Activated CD4-positive, alpha-beta T cell treated with anti-CD3 and anti-CD28 coated beads for 48 hours (primary cell): ENCODE measurements at places on chromosomes 3 and 15.

GRCh38 chr3:127050733-127051132 is 67.8 kb downstream of the PLXNA1 start:
- no peak for DNase-seq

DNA sequence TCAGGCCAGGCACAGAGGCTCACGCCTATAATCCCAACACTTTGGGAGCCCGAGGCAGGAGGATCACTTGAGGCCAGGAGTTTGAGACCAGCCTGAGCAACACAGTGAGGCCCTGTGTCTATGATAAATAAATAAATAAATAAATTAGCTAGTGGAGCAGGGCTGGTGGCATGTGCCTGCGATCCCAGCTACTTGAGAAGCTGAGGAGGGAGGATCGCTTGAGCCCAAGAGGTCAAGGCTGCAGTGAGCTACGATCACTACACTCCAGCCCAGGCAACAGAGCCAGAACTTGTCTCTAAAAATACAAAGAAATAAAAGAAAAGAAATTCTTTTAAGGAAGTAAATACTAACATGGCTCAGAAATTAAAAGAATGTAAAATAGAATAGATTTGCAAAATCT is 91.8 kb downstream of the LIPC start:
- DNase-seq: no peak

GRCh38 chr3:47503033-47503432 is 10.5 kb downstream of the ELP6 start:
- no peak for DNase-seq

GRCh38 chr15:70523616-70524015 is 239.7 kb downstream of the UACA start:
- no peak for DNase-seq

DNA sequence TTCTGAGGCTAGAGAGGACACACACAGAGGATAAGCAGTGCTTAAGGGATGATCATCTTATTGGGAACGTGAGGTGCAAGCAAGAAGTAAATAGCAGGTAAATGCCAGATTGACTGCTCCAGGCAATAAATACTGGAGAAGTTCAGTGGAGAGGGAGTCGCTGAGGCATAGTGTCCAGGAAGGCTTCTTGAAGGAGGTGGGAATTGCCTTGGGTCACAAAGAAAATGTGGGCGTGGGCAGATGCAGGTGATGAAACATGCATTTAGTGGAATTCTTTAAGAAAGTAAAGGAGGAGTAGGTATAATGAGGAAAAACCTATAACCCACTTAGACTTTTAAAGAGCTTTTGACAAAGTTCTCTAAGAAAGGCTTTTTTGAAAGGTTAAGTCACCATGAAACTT is 7.4 kb upstream of the SEMA5B start:
- DNase-seq: no peak

DNA sequence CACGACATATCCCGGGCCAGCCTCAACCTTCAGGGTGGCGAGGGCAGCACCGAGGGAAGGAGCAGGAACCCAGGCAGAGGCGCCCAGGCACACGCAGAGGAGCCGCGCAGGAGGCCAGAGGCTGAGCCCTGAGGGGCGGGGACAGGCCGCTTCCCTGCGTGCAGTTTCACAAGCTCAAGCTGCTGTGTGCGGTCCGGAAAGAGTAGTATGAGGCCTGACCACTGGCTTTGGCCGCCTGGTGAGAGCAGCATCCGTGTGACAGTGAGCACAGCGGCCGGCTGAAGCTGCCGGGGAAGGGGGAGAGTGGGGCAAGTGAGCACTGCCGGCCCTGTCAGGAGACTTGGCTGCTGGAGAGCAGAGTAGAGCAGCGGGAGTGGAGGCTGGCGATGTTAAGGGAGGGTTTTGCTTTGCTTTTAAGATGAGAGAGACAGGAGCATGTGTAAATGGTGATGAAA is 8.7 kb downstream of the ZDHHC19 start:
- no peak for DNase-seq

GRCh38 chr3:48426944-48427629 is 2.8 kb downstream of the PLXNB1 start:
- no peak for DNase-seq

DNA sequence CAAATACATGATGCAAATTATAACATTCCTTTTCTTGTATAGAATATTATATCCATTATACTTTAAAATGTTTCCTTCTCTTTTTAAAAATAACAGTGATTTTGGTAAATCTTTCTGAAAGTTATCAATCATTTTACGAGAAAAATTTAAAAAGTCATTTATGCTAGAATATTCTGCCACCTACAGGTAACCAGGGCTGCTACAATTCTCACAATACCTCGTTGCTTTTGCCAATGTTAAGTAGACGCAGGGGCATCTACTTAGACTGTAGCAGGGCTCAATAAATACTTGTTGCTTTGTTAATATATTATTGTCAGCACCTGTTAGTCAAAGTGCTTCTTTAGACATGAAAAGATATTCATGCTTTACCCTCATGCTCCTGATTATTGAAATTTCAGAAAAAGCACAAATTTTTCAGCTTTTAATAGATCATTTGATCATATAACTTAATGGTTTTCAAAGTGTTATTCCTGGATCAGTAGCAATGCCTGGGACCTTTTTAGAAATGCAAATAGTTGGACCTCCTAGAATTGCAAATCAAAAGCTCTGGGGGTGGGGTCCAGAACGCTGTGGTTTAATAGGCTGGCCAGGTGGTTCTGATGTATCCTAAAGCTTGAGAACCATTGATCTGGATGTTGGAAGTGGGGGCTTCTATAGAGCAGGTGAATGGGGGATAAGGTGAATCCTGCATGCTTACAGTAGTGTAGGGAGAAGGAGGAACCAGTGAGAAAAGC is 223.6 kb upstream of the PDZRN3 start:
- no peak for DNase-seq

DNA sequence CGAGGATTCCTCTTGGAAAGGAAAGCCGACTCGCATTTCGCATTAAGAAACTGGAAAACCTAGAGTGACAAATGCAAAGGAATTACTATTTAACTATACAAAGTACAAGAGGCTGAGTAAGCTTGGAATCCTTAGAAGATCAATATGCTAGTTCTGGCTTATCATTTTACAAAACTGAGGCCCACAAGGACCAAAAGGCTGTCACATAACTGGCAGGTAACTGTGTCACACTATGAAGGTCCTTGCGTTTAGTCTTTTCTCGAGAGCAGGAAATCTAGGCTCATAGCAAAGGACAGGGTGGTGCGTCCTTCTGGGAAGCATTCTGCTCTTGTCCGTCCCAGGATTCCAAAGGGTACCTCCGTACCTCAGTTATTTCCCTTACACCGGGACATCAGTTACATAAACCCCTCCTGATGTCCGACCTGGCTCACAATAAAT is 629 bp downstream of the RPL24 start:
- DNase-seq: no peak

- DNase-seq: no peak
Measured at GRCh38 chr15:25701721-25702465, 161.2 kb downstream of the ATP10A start.

GRCh38 chr3:58419780-58420507 is 13.7 kb downstream of the PDHB start:
- DNase-seq: no peak

DNA sequence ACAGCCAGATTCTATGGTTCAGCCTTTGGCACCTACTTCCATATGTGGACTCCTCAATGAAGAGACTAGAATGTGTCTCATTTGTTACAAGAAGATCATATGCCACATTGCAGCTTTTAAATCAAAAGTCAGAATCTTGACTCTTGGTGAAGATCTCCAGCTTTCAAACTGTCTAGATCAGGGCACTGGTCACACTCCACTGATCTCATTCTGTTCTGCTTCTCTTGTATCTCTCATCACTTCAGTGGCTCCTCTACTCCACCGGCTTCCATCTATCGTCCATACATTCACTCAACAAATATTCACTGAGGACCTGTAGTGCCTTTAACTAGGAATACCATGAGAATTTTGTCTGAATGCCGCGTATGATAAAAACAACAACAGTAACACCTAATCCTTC is 203.3 kb upstream of the LPP start:
- DNase-seq: no peak

- DNase-seq: no peak
Measured at GRCh38 chr3:157097198-157097597, 62.7 kb downstream of the CCNL1 start.

DNA sequence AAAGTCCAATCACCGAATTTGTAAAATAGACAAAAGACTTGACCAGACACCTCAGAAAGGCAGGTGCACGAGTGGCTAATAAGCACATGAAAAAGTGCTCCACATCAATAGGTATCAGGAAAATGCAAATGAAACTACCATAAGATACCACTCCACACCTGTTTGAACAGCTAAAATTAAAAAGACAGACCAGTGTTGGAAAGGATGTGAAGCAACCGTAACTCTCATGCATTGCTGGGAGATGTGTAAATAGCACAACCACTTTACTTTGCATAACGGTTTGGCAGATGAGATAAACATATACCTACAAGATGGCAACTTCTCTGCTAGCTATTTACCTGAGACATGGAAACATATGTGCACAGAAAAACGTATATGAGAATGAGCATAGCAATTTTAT is 56.9 kb downstream of the CADPS start:
- DNase-seq: no peak

GRCh38 chr3:16182612-16183011 is 8.1 kb downstream of the GALNT15 start:
- no peak for DNase-seq

GRCh38 chr3:160124224-160124623 is 101.0 kb upstream of the C3orf80 start:
- DNase-seq: no peak

DNA sequence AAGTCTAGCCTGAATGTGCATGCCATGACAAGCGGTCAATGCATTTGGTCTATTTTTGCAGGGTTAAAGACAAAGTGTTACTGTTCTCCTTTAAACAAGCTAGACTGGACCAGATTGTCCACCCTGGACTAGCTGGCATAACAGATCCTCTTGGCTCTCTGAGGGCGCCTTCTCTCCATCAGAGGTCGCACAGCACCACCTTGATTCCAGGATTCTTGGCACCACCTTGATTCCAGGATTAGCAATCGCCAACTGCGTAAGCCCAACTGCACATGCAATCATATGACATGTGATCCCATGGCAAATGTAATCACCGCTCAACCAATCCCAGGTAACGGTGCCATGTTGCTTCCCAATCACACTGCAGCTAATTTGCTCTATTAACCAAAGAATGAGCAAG is 98.6 kb downstream of the OXNAD1 start:
- no peak for DNase-seq

GRCh38 chr3:74801924-74802323 is 187.5 kb upstream of the CNTN3 start:
- DNase-seq: no peak

GRCh38 chr3:24261521-24261920 is 233.1 kb downstream of the THRB start:
- DNase-seq: no peak

DNA sequence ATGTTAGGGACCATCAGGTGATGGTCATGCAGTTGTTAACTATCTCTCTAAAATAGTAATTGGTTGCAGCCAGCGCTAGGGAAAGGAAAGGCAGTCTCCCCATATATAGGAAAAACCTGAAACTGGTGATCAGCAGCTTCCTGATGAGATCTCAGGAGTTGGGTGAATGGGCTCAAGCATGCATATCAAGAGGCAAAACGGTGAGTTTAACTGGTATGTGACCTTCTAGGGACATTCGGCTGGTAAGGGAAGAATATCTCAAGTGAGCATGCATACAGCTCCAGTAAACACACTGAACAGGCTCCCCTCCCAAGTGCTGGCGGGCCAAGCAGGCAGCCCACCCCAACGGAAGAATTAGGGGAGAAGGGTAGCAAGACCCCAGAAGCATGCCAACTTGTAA is 49.3 kb upstream of the ROBO2 start:
- DNase-seq: no peak

- no peak for DNase-seq
Measured at GRCh38 chr3:52857133-52857532, 22.3 kb upstream of the MUSTN1 start.

DNA sequence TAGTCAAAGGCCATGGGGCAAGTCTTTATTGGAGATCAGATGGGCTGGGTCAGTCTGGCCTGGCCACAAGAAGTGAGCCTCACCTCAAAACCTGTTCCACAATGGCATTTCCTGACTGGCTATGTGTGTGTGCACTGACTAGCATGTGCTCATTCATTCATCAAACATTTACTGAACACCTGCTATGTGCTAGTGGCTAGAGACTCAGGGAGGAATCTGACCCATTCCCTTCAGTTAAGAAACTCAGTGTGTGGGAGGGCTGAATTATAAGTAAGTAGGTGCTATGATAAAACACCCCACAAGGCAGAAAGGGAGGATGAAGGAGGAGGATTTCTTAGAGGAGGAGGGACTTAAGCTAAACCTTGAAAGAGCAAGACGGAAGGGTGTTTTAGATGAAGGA is 5.4 kb upstream of the CGNL1 start:
- no peak for DNase-seq

- no peak for DNase-seq
Measured at GRCh38 chr3:69446402-69447072, 60.6 kb upstream of the FRMD4B start.

- DNase-seq: no peak
Measured at GRCh38 chr15:59376733-59377132, 4.1 kb upstream of the MYO1E start.

DNA sequence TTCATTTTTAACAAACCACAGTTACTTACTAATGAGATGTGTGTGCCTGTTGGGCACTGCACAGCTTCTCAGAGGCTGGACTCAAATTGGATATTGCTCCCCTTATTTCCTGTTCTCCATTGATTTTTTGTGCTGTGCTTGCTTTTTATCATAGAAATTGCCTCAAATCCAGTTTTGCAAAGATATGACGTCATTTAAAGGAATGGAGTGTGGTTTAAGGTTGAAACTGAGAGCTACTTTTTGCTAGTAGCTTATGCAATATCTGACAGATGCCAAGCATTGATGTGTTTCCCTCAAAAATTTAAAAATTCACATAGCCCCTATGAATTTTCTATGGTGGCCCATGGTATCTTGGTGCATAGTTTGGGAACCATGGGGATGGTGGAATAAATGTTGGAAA is 67.7 kb upstream of the ROPN1 start:
- DNase-seq: no peak

- DNase-seq: no peak
Measured at GRCh38 chr3:129233538-129233937, 15.9 kb upstream of the COPG1 start.

GRCh38 chr15:81851757-81852156 is 194.1 kb downstream of the MEX3B start:
- DNase-seq: no peak

- no peak for DNase-seq
Measured at GRCh38 chr3:141981084-141981483, 104.6 kb downstream of the ATP1B3 start.
